ENCODE measurements at places on chromosomes 7 and 10.

DNA sequence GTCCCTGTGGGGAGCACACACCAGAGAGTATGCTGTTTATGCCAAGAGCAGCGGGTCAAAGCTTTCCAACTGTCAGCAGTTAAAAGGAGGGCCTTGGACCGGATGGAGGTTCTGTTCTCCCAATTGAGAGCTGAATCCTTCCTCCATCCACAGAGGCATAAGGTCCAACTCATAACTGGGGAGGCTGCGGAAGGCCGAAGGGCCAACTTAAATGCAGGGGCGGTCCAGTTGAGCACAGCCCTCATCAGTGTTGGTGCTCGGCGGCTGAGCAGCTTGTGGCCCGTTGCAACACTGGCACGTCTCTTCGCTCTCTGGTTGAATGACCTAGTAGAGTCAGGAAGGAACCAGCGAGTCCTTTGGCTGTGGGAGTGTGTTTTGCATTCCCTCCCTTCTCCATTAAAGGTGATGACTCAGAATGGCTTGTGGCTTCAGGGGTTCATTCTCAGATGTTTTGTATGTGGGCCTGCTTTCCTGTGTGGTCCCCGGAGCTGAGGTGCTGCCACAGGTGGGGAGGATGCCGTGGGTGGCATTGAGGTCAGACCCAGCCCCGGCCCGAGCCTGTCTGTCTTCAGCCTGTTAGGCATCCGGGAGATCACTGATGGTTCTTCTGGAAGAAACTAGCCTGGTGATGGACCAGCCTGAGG lies 44.8 kb upstream of the DMBT1 start:
- no peak for DNase-seq

- DNase-seq = peak; percentile 43
Observed at GRCh38 chr10:73095481-73096021, 1.1 kb downstream of the P4HA1 start.

GRCh38 chr7:106057204-106057961 lies 54.7 kb downstream of the SYPL1 start:
- DNase-seq = no peak

DNA sequence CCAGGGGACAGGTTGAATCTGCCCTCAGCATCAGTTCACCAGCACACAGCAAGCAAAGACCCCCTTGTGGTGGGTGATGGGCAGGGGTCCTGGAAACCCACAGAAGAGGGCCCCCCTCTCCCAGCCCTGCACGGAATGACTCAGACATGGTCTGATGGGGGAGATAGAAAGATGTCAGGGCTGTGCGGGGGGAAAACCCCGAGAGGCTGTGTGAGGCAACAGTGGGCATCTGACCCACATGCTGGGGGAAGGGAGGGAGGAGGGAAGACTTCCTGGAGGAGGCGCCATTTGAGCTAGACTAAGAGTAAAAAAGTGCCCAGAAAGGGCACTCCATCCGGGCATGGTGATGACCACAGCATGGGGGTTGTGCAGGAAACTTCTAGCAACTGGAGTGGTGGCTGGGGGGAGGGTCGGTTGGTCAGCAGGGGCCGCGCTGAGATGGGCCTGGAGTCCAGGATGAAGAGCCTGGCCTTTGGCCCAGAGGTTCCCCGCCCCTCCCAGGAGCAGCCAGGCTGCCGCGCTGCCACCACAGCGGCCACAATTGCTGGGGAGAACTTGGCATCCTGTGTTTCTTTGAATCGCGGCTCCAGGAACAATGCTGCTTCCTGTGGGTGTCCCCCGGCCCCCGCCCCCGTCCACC lies 2.5 kb downstream of the LFNG start:
- DNase-seq = no peak

DNA sequence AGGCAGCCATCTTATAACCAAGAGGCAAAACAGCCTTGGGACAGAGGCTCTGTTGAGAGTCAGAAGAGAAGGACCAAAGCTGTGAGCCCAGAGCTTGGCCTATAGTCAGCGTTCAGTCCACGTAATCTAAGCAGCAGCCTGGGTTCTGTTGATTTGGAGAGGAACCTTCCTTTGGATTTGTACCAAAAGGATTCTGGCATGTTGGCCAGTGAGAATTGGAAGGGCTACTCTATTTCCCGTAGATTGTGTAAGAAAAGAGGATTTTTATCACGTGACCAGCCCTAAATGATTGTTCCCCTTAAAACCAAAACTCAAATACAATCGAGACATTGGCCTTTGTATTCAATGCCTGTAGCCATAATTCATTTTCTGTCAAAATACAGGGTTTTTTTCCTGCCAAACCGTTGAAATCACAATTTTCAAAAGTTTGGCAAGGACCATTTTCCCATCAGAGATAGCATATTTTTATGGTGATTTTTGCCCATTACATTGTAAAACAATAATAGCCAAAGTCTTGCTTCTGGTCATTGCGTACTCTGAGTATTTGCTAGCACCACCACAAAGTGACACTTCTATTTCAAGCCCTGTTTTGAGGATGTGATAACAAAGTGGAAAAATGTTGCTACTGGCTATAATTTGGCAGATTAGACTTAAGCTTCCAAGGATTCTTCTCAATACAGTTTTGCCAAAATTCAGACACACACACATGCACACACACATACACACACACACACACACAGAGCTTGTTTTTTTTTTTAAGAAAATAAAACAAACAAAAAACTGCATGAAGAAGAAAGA lies 23.1 kb upstream of the BMPER start:
- DNase-seq = no peak

- peak; percentile 13 for DNase-seq
Observed at GRCh38 chr10:47378606-47379444, 5.3 kb downstream of the ZNF488 start.

DNA sequence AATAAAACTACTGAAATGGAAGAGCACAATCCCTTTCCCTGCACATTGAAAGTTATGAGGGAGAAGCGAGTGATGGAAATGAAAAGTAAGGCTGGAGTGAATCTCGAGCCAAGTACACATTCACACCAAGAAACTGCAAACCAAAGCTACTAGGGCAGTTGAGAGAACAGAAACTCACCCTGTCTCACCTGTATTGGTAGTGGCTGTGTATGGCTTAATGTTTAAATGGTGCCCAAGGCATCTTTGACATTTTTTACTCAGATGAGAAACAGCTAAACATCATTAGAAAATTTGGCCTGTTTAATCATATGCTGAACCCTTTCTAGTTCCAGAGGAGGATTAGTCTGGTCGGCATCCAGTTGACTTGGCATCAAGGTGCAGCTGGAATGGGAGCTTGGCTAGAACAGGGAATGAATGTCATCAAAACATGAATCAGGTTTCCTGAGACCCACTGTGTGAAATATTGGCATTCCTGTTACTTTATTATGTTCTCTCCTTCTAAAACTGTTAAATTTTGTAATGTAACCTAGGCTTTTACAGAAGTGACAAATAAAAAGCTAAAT lies 840.8 kb downstream of the GRM8 start:
- no peak for DNase-seq

DNA sequence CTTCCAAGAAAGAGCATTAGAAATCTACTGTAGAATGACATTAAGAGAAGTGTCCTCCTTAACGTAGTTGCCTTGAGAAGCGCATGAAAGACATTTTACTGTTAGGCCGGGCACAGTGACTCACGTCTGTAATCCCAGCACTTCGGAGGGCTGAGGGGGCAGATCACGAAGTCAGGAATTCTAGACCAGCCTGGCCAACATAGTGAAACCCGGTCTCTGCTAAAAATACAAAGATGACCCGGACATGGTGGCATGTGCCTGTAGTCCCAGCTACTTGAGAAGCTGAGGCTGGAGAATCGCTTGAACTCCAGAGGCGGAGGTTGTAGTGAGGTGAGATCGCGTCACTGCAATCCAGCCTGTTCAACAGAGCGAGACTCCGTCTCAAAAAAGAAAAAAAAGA lies 28.9 kb downstream of the TARP start:
- DNase-seq = no peak

GRCh38 chr10:87864496-87865059 lies 1.2 kb downstream of the PTEN start:
- no peak for DNase-seq

GRCh38 chr7:92720604-92721350 lies 115.6 kb downstream of the CDK6 start:
- no peak for DNase-seq

DNA sequence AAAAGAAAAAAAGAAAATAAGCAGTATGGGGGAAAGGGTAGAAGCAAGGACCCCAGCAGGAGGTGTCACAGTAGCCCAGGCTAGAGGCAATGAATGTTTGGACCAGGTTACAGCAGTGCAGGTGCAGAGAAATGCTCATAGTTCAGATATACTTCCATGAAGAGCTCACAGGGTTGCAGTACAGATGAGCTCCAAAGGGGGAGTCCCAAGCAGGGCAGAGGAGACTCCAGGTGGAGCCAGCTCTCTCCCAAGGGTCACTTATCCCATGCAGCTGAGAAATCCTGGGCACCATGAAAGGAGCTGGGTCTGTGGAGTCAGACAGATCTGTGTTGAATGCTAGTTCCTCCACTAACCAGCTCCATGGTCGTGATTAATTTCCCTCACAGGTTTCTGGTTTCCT lies 174.9 kb downstream of the C7orf25 start:
- no peak for DNase-seq

- DNase-seq = peak; percentile 10
Observed at GRCh38 chr10:89301232-89301631, 614 bp upstream of the IFIT2 start.

DNA sequence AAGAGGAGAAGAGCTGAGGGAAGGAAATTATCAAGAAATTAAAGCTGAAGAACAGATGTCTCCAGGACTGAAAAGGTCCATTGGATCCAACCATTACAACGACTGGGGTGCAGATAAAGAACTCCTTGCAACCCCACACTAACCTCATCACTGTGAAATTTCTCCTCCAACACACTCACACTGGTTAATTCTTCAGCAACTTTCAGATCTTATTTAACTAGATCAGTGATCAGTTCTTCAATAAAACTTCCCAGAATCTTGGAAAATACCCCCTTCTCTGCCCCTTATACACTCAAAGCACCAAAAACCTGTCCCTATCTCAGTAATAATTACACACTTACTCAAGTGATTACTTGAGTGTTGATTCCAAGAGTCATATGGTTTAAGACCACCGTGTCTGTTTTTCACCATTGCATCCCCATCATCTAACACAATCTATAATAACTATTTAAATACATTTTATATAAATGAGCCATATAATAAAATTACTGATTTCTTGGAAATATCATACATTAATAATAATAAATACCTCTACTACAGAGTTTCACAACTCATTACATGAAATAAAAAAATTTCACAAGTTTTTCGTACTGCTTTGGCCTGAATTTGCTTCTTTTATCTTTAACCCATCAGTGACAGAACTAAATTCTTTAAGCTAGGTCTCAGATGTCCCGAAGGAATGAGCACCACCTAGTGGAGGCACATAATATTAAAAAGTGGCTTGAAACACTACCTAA lies 123.7 kb downstream of the MPP7 start:
- no peak for DNase-seq

GRCh38 chr10:4848356-4849041 lies 22.5 kb downstream of the AKR1E2 start:
- no peak for DNase-seq

DNA sequence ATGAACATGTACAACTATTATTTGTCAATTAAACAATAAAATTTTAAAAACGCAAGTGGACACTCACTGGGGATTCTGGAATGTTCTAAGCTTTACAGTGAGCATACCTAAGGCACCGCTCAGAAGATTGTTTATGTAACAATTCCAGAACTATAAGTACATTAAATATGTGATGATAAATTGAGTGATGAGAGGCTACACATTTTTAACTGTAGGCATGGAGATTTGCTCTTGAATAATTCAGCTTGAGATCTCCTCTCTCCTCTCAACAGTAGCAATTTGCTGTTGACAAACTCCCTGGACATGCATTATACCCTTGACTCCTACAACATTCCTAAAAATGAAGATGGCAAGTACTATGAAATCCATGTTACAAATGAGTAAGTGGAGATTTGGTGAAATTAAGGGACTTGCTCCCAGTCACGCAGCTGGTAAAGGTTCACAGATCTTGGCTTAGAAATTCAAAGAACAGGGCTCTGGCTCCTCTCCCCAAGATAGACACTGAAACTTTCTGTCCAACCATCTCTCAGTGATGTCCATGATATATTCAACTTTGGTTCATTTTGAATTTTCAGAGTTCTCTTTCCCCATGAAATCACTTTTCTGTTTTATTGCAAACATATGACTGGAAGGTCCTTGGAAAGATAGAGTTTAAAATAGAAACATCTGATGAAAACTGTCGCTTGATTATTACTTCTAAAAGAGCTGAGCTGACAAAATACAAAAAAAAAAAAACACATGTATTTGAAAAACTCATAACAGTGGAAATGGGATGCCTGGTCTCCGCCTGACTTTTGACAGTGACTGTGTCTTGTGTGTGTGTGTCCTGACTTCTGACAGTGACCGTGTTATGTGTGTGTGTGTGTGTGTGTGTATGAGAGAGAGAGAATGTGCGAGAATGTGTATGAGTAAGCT lies 488.3 kb downstream of the TNS3 start:
- DNase-seq = no peak

DNA sequence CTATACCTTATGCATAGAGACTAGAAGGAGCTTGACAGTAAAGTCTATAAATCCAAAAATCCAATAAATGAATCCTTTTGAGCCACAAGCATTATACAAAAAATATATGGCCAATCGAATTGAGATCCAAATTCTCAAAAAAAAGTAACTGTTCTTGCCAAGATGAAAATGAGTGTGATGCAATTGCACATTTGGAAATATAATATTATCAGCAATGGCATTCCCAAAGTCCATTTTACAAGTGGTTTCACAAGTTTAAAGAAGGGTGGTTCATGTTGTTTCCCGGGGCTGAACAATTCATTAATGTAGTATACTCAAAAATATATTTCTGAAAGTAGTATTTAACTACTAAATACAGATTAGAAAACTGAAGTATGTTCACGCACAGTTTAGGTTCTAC lies 7.3 kb downstream of the RP9 start:
- DNase-seq = no peak

- DNase-seq = no peak
Observed at GRCh38 chr7:133358708-133359107, 105.8 kb downstream of the EXOC4 start.

- DNase-seq = no peak
Observed at GRCh38 chr7:158098125-158099030, 489.2 kb downstream of the PTPRN2 start.

- DNase-seq = no peak
Observed at GRCh38 chr10:74151879-74152722, 1.1 kb downstream of the ADK start.

Measured in nucleus accumbens (tissue), 56 donors.